ENCODE measurements at places on chromosomes 11 and 22. TPM values are rescaled to one million over a fixed set of nuclear protein-coding genes. Genes with fewer than 3 reads are reported as not detected.
A peak's percentile ranks its signal among the peaks of the same experiment; 100 is the strongest.

Gene RIMBP3C
- 0.16 TPM for total RNA-seq

Gene ZNF280B
- total RNA-seq: 9.1 TPM

Gene OR8A1
- total RNA-seq: not detected

GRCh38 chr11:86681483-86681756 is 9.0 kb upstream of the ME3 start:
- no peak for DNase-seq

DNA sequence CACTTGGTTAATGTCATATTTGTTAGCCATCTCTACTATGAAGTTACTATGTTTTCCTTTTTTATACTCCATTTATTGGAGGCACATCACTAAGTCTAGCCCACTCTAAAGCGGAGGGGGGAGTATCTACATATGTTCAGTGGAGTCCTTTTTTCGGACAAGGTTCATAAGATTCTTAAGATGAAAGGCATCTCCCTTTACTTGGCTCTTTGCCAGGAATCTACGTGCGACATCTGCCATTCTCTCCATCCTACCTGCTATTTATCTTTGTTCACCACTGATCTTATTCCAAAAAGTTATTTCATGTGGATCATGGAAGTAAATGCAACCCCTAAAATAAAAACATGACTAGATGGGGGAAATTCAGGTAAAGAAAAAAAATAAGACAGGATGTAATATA is 77.4 kb upstream of the YWHAH start:
- no peak for DNase-seq

Gene DLAT
- 51.1 TPM for total RNA-seq

Gene ANO3
- 2.0 TPM for total RNA-seq

- DNase-seq: no peak
Measured at GRCh38 chr22:40430991-40431390, 60.6 kb downstream of the SGSM3 start.

Gene TAF10
- total RNA-seq: 122 TPM

- DNase-seq: no peak
Measured at GRCh38 chr11:76997512-76997911, 36.7 kb upstream of the B3GNT6 start.

Gene IGLL1
- total RNA-seq: not detected

- DNase-seq: no peak
Measured at GRCh38 chr11:72826191-72826941, 12.2 kb downstream of the ATG16L2 start.

Gene DDI1
- not detected for total RNA-seq

DNA sequence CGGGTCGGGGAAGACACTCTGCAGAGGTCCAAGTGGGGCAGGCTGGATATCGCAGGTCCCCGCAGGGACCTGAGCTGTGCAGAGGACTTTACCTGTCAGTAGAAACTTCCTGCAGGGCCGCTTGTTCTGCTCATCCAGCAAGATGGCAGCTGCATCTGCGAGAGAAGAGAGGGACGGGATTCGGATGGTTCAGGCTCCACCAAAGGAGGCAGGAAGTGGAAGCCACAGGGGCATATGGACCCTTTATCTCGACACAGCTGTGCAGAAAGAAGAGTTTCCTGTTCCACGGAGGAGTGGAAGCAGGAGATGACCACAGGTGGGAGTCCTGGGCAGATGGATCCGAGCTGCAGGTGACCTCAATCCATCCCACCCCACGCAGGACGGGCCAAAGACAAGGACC is 22.5 kb downstream of the CABP7 start:
- no peak for DNase-seq

- DNase-seq: no peak
Measured at GRCh38 chr22:38569181-38569971, 607 bp downstream of the DMC1 start.

GRCh38 chr11:34970033-34970432 is 53.6 kb downstream of the PDHX start:
- DNase-seq: no peak

DNA sequence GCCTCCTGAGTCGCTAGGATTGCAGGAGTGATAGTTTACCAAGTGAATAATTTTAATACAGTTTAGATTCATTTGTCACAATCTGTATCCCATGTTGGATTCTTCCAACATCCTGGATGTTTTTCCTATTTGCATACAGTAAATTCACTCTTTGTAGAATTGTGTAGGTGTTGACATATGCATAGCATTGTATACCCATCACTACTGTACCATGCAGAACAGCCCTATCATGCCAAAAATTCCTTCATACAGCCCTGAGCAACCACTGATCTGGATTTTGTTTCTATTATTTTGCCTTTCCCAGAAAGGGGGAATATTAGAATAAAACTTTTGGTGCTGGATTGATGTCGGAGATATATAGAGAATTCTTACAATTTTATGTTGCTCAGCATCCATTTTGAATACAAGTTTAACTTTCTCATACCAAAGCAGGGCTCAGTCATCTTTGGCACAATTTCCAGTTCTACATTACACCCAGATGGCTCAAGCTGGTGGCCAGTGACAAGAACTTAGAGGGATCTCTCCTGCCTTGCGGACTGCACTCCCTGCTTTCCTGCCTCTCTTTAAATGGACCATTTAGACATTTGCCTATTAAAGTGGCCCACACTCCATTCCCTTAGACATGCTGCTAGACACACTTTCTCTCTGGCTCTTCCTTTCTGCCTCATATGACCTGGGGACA is 45.4 kb upstream of the CFAP300 start:
- no peak for DNase-seq

- DNase-seq: no peak
Measured at GRCh38 chr11:117219455-117219854, 12.4 kb downstream of the PCSK7 start.

- no peak for DNase-seq
Measured at GRCh38 chr22:34877506-34877905, 188.5 kb upstream of the ISX start.

Gene CHRM1
- 0.16 TPM for total RNA-seq

Gene SLC25A18
- not detected for total RNA-seq

Gene KIF18A
- 16.1 TPM for total RNA-seq

- no peak for DNase-seq
Measured at GRCh38 chr11:32597921-32598320, 14.3 kb downstream of the EIF3M start.

- no peak for DNase-seq
Measured at GRCh38 chr11:115654792-115655191, 150.6 kb upstream of the CADM1 start.

GRCh38 chr11:36356201-36356600 is 60.1 kb downstream of the PRR5L start:
- DNase-seq: no peak

DNA sequence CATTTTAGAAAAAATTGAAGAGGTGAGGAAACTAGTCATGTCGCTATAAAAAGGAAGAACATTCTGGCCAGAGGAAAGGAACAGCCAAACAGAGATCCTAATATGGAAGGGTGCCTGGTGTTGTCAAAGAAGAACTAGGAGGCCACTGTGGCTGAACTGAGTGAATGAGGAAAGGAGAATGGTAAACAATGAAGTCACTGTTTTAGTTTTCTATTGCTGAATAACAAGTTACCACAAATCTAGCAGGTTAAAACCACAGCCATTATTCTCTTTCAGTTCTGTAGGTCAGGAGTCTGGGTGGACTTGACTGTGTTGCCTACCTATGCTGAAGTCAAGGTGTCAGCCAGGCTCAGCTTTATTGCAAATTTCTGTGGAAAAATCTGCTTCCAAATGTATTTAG is 549.3 kb upstream of the CCDC90B start:
- DNase-seq: peak; percentile 32

GRCh38 chr22:26725012-26725676 is 67.8 kb downstream of the MIAT start:
- no peak for DNase-seq

- DNase-seq: no peak
Measured at GRCh38 chr11:67483831-67484665, 1.2 kb downstream of the AIP start.

DNA sequence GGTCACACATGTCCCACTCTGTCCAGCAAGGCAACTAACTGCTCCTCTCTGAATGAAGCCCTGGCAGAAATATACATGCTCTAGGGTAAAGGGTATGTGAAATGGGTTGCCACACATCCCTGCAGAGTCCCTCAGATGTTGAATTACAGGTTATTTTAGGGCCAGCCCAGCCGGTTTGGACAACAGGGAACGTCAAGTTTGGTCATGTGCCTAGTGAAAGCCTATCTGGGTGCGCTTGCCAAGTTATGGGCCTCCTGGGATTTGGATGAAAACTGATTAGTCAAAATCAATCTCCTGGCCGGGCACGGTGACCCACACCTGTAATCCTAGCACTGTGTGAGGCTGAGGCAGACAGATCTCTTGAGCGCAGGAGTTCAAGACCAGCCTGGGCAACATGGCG is 10.4 kb downstream of the AP1B1 start:
- DNase-seq: no peak

DNA sequence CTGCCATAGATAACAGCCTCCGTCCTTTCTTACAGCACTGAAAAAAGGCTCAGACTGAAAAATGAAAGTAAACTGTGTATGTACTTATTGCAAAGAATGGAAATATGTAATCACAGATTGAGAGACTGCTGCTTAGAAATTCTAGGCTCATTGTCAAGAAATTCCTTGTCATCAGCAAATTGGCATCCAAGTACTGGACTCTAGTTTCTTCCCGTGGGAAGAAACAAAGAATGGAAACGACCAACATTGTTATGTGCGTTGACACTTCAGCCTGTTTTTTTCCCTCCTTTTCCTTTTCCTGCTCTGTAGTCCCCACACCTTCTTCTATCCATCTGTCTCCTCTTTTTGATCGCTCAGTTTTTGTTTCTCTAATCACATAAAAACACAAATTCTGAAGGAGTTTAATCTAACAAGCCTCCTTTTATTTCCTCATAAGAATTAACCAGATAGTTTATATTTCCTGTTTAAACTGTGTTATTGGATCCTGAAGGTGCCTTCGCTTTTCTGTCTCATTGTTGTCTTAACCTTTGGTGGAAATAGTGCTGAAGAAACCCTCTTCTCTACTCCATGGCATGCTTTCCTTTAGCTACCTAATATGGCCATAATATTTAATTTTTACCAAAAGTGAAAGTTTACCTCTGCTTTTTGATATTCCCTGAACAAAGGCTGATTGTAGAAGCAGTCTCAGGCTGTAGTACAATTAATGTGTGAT is 20.0 kb upstream of the CASP12 start:
- no peak for DNase-seq

Gene IGSF22
- total RNA-seq: not detected

GRCh38 chr11:131894615-131895544 is 524.5 kb downstream of the NTM start:
- DNase-seq: no peak

DNA sequence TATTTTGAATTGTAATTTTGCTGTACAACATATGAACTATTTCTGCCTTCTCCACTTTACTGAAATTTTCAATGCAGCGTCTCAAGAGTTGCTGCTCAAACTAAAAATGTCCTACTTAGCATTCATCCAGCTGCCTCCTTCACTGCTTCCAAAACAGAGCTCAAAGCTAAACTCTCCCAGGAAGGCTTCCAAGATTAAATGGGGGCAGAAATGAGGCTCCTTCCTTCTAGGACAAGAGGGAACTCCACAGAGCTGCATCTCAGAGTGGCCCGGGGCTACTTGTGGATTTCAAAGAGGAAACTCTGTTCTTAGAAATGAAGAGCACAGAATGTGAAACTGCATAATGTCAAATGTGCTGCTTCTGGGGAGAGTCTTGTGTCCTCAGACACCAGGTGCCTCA is 295.9 kb upstream of the NCAM1 start:
- no peak for DNase-seq

GRCh38 chr22:38327805-38328204 is 10.6 kb upstream of the CSNK1E start:
- DNase-seq: no peak

DNA sequence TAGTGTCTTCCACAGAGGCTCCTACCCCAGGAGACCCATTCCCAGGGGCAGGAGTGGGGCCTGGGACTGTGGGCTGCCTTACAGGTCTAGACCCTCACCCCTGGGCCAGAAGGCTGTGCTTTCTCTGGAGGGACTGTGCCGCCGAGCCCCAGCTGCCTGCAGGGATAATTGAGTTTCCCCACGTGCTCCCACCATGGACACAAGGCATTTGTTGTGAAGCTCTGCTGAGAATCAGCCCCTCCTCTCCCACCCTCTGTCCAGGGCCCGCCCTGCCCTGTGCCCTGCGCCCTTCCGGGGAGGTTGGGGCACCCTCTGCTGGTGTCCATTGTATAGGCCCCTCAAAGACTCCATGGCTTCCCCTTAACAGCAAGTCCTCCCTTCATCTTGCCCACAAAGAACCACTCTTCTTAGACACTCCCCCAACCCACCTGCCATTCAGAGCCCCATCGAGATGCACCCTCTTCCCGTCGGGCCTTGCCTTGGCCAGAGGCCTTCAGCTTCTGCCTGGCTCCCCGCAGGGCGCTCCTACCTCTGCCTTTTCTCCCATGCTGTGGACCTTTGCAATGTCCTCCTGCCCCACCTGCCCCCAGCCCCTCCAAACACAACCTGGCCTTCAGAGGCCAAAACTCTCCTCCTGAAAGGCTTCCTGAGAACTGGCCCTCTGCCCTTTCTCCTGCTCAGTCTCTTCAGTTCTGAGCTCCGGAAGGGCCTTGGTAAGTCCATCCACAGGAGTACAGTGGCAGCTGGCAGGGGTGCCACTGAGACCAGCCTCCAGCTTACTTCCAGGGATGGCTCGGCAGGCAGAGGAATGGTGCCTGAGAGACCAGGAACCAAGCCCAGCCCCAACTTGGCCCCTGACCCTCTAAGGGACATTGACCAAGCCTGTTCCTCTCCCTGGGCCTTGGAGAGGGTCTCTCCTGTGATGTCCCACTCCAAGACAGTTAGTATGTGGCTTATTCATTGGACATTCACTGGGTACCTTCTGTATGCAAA is 22.4 kb downstream of the DUSP8 start:
- DNase-seq: peak; percentile 69

DNA sequence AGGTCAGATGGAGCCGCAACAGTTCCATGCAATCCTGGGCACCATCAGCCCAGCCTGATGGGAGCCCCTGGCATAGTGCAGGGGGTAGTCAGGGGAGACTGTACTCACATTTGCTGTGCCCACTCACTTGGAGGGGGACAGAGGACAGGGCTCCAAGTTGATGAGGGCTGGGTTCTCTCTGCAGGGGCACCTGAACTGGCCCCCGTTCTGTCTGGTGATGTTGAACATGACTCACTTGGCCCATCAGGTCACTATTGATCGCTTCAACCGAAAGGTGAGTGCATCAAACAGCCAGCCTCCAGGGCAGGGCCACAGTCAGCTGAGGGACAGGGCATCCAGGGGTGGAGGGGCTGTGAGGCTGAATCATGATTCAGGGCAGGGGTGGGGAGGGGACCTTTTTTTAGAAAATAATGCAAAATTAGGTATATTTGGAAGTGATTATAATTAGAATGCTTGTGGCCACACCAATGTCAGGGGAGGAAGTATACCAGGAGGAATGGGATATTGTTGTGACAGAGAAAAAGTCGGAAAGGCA is 66.4 kb downstream of the OTOG start:
- no peak for DNase-seq

GRCh38 chr11:702462-703461 is 3.3 kb upstream of the EPS8L2 start:
- peak; percentile 49 for DNase-seq

Gene CASP1
- total RNA-seq: 20.7 TPM

Gene MRGPRX3
- 0.21 TPM for total RNA-seq

Gene RAB36
- total RNA-seq: 0.29 TPM

- no peak for DNase-seq
Measured at GRCh38 chr22:50551160-50551752, 5.6 kb downstream of the KLHDC7B start.

Gene SMCO4
- total RNA-seq: 50.7 TPM

Gene OR52I1
- not detected for total RNA-seq

GRCh38 chr11:67117176-67117575 is 1.9 kb upstream of the KDM2A start:
- no peak for DNase-seq

GRCh38 chr11:73995247-73995646 is 12.6 kb upstream of the UCP2 start:
- DNase-seq: no peak
